Activated CD8-positive, alpha-beta memory T cell treated with anti-CD3 and anti-CD28 coated beads, Interleukin-2, amount 10 ng/mL, durations not matched to agents 7 days and 5 days (primary cell): ENCODE measurements at places on chromosomes 4 and X. TPM values are rescaled to one million over a fixed set of nuclear protein-coding genes. Genes with fewer than 3 reads are reported as not detected.

GABRG1 gene
- total RNA-seq = not detected

XKRX gene
- not detected for total RNA-seq

SPCS3 gene
- total RNA-seq = 169 TPM

SCARB2 gene
- 8.9 TPM for total RNA-seq

GATA1 gene
- total RNA-seq = not detected

DCUN1D4 gene
- total RNA-seq = 30.0 TPM

NPY2R gene
- total RNA-seq = not detected

SRPK3 gene
- not detected for total RNA-seq

SPACA5 gene
- total RNA-seq = not detected

ZGRF1 gene
- total RNA-seq = 59.5 TPM

SOX3 gene
- total RNA-seq = not detected

UGT2A1 gene
- not detected for total RNA-seq

SLC2A9 gene
- 3.8 TPM for total RNA-seq
